ENCODE measurements at places on chromosomes 2 and 18.

- no peak for DNase-seq
Measured at GRCh38 chr2:105686588-105686987, 58.1 kb upstream of the NCK2 start.

DNA sequence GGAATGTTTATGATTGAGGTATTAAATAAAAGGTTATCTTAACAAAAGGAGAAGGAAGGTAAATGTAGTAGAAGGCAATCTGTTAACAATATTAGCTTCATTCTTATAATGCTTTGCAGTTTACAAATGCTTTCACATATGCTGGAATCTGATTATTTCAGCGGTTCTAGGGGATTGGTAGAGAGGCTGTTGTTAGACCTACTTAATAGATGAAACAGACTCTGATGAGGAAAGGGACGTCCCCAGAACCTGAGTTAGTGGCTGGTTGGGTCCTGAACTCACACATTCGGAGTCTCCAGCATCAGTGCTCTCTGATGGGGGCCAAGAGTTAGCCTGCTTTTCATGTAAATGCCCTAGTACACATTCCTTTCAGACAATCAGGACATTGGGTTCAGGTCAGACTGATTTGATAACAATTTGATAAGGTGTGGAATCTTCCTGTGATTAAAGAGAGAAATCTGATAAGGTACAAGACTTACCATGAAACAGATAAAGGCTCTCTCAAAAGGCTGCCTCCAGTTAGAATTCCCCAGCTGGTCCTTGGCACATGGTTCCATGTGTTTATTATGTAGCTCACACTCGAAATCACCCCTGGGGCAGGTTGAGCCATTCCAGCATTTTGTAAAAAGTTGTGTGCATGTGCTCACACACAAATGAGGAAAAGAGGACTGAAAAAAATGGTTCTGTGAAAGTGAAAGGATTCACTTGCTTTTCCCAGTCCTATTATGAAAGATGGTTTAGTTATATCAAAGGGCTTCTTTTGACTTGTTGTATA lies 103.1 kb downstream of the GPD2 start:
- DNase-seq: no peak

DNA sequence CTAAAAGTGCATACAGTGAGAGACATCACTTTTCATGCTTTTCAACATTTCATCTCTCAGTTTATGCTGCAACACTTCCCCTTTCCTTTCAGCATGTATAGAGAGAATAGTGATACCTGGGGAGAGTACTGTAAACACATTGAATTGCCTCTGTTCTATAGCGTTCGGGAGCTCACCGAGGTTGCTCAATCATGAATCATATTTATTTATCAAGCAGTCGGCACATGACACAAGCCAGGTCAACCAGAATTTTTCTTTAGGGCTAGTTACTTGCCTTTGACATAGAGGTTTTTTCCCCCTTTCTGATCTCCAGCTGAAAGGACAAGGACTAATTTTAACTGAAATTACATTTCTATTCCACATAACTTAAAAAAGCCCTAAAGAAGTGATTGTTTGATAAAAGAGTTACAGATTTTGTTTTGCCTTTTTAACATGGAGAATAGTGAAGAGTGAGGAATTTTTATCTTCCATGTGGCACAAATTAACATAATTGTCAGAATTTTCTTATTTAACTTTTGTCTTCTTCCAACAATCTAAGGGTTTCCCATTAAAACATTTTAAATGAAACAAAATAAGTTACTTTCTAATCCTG lies 690.9 kb upstream of the TMEFF2 start:
- DNase-seq: no peak

DNA sequence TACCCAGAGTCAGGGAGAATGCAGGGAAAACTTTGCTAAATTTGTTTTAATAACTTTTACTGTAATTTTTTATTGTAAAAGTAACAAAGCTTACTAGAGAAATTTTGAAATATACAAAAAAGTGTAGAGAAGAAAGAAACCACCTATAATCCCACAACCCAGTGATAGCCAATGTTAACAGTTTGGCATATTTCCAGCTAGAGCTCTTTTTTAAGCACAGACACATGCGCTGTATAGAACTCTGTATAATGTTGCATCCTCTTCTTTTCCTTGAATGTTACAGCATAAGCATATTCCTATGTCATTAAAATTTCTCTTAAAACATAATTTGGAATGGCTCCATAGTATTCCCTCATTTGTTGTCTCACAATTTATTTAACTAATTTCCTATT lies 37.4 kb upstream of the EPAS1 start:
- DNase-seq: no peak

GRCh38 chr18:35770376-35771014 lies 189.0 kb downstream of the GALNT1 start:
- DNase-seq: no peak

DNA sequence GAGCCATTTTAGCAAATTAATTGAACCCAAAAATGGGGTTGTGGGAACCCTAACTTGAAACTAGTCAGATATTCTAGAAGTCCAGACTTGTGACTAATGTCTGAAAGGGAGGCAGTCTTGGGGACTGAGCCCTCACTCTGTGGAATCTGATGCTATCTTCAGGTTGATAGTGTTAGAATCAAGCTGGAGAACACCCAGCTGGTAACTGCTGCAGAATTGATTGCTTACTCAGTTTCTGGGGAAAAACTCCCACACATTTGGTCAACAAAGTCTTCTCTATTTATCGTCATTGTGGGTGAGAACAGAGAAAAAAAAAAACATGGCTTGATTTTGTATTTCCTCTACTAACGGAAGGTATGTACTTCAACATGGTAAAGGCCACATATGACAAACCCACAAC lies 1925.8 kb upstream of the CELF4 start:
- no peak for DNase-seq

- DNase-seq: no peak
Measured at GRCh38 chr2:177296040-177296439, 31.5 kb upstream of the NFE2L2 start.

- DNase-seq: no peak
Measured at GRCh38 chr18:50190926-50191325, 4.0 kb downstream of the MYO5B start.

DNA sequence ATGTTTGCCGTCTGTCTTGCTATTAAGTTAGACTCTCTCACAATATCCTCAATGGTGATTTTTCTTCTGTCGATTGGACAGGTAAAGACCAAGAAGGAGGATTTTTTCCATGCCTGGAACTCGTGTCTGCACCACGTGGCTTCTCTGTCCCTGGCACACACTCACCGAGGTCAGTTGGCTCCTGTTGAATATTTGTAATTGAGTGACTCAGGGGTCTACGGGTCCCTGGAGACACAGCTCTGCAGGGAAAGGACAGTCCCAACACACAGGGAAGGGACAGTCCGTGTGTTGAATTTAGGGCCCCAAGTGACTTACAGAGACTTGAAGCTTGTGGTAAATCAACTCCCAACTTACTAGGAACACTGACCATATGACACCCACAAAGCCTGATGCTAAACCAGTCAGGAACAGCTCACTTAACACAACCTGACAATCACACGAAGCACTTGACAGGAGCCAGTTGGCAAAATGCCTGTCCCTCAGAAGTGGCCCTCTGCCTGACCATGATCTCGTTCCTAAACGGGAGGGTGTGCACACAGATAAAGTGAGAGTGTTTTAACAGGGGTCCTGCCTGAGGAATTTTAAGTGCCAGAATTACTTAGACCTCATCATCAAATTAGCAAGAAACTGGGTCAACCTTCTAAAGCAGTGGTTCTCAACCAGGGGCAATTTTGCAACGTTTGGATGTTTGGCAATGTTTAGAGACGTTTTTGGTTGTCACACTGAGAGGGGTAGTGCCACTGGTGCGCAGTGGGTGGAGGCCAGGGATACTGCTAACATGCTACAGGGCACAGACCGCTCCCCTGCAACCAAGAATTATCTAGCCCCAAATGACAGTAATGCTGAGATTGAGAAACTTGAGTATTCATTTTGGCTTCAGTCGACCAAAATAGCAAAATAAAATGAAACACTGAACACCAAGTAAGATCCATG lies 88.9 kb upstream of the BCL2L11 start:
- no peak for DNase-seq

- no peak for DNase-seq
Measured at GRCh38 chr2:29070526-29070925, 3.8 kb downstream of the PCARE start.

DNA sequence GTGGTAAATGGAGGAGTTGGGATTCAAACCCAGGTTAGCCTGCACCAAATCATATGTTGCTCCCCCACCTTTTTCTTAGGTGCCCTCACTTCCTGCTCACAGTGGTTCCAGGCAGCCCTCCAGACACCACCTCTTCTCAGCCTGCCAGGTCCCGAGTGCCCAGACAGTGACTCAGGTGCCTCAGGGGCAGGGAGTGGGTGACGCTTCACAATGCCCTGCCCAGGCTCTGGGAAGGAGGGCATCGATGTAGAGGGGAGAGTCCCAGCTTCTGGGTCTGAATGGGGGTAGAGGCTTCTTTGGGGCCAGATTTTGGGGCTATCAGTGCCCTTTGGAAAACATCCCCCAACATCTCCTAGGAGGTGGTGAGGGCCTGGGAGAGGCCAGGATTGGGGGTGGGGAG lies 5.2 kb upstream of the DNAJB2 start:
- no peak for DNase-seq

DNA sequence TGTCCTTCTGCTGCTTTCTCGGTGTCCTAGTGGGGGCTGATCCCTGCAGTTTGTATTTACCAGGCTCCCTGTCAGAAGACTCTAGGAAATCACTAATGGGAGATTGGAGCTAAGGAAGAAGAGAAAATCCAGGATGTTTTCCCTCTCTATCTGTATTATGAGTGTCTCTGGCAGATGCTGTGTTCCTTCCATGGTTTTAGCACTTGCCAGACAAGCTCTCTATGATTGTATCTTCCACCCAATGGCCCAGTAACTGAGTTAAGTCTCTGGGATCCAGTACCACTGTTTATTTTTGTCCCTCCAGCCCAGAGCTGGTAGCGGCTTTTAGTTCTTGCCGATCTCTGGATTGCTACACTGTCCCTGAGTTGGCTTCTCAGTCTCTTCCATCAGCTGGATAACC lies 494.8 kb upstream of the SLC39A10 start:
- no peak for DNase-seq

Data from stimulated activated CD4-positive, alpha-beta T cell treated with anti-CD3 and anti-CD28 coated beads, Interleukin-4, amount 100 ng/mL, for 24 hours (primary cell).